ENCODE measurements at places on chromosomes 13 and 19. TPM values are rescaled to one million over a fixed set of nuclear protein-coding genes. Genes with fewer than 3 reads are reported as not detected.

TGFBR3L gene
- total RNA-seq = 1.2 TPM

HDGFL2 gene
- 87.6 TPM for total RNA-seq

PRR19 gene
- total RNA-seq = 2.0 TPM

KLK1 gene
- 0.40 TPM for total RNA-seq

WDR88 gene
- total RNA-seq = not detected

PGLYRP1 gene
- total RNA-seq = not detected

C13orf42 gene
- not detected for total RNA-seq

ZNF563 gene
- total RNA-seq = 5.0 TPM

SYT3 gene
- 0.77 TPM for total RNA-seq

TNFAIP8L1 gene
- 7.7 TPM for total RNA-seq

GDF15 gene
- 3.2 TPM for total RNA-seq

GNG8 gene
- total RNA-seq = 7.6 TPM

CLC gene
- total RNA-seq = not detected

ZNF556 gene
- total RNA-seq = 0.05 TPM

ADGRE2 gene
- 0.45 TPM for total RNA-seq

SOX1 gene
- not detected for total RNA-seq

C2CD4C gene
- total RNA-seq = 7.8 TPM

TYROBP gene
- total RNA-seq = not detected

DNA sequence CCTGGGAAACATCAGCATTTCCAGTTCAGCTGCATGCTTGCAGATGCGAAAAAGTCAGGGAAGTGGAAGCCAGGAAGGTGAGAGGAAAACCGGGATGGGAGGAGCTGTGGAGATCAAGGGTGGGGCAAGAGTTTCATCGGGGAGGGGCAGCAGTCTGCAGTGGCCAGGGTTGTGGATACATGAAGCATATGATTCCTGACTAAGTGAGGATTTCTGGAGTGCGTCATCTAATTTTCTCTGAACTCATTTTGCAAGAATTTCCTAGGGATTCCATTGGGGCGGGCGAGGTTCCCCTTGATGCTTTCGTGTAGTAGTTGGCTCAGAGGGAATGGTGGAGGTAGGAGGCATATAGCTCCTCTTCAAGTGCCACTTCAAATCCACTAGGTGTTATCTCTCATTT is 344.1 kb upstream of the TMTC4 start:
- DNase-seq = no peak

DNA sequence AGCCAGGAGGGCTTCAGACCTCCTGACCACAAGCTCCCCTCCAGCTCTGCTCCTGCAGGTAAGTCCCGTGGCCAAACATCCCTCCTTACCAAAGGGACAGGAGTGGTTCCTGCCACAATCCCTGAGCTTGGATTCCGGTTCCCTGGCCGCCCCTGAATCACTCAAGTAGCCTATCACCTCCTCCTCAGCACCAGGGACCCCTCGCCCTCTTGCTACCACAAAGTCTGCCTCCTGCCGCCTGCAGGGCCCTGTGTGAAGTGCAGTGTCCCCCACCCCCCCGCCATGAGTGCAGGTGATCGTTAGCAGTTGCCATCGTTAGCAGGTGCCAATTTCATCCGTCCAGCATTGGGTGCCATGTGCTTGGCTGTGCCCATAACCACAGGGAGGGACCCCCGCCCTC is 40.8 kb upstream of the RANBP3 start:
- no peak for DNase-seq

DNA sequence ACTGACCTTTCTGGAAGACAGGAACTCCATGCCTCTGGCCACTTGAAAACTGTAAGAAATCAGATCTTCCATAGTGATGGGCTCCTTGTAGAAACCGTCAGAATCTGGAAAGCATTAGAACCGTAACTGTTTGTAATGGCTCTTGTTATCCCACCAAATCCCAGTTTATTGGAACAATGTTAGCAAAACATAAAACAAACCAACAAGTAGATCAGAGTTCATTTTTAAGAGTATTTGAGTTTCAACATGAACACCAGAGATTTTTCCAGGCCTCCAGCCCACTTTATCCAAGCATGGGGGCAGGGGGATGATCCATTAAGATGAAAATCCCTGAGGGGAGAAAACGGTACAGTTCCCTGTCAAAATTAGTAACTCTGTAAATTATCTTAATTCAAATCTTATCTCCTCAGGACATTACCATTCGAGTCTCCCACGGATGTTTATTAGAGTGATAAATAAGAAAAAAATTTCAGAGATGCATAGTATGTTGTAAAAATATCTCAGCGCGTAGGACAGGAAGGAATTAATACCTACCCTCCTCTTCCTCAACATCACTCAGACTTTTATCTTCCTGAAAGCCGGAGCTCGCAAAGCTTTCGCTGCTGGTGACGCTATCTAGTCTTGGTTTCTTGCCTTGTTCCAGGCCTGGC is 172.5 kb downstream of the FLT1 start:
- DNase-seq = no peak

GRCh38 chr19:40721936-40722661 is 5.2 kb downstream of the ITPKC start:
- no peak for DNase-seq

DNA sequence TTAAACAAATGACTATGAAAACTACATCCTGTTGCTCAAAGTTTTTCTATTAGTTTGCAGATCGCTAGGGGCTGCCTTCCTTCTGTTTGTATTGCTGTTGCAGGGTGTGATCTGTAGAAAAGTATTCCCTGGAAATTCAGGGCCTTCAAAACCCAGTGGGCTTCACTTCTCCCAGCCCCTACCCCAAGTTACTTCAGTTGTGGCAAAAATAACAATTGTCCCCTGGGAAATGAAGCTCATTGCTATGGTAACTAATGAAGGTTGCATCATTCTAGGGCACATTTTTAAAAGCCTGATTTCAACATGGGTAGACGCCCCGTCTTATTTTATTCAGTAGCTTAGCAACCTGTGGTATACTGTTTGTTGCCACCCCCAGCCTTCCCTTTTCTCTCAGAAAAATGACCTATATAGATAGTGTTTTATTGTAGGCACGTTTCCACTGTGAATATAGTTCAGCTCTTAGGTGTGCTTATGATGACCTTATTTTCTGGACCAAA is 60.9 kb downstream of the WDFY2 start:
- DNase-seq = no peak

GRCh38 chr19:30556230-30556711 is 184.1 kb downstream of the ZNF536 start:
- no peak for DNase-seq

GRCh38 chr13:48559638-48560320 is 26.9 kb upstream of the RCBTB2 start:
- DNase-seq = no peak

- DNase-seq = no peak
These were observed 158.1 kb downstream of the KATNAL1 start for GRCh38 chr13:30149248-30149647.

DNA sequence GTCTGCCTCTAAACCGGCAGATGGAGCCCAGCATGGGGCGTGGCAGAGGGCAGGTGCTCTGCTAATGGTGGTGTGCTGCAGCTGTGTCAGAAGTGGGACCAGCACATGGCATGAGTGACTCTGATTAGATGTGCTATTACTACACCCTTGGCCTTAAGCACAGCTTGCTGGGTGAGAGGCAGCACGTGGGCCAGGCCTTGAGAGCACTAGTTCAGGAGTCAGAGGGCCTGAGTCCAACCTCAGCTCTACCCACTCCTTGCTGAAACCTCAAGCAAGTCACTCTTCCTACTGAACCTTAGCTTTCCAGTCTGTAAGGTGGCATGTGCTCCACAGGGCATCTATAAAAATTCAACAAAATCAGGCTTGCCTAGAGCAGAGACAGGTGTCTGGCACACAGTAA is 22.7 kb downstream of the AKT2 start:
- no peak for DNase-seq

- no peak for DNase-seq
These were observed 73.9 kb downstream of the TEX29 start for GRCh38 chr13:111394211-111394922.

DNA sequence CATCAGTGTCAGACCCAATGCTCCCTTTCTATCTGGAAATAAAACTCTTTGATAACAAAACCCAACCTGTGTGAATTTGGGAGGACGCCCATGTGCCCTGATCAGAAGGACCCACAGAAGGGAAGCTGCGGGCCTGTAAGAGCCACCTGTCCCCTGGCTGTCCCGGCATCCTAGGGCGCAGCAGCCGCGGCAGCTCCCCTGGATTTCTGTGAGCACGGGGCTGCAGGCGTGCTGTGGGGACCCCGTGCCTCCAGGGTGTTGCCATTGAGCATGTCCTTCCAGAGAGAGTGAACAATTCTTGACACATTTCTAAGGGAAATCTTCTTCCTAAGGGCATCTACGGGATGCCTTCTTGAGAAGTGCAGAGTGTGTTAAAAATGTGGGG is 60.0 kb downstream of the MCF2L start:
- DNase-seq = no peak

DNA sequence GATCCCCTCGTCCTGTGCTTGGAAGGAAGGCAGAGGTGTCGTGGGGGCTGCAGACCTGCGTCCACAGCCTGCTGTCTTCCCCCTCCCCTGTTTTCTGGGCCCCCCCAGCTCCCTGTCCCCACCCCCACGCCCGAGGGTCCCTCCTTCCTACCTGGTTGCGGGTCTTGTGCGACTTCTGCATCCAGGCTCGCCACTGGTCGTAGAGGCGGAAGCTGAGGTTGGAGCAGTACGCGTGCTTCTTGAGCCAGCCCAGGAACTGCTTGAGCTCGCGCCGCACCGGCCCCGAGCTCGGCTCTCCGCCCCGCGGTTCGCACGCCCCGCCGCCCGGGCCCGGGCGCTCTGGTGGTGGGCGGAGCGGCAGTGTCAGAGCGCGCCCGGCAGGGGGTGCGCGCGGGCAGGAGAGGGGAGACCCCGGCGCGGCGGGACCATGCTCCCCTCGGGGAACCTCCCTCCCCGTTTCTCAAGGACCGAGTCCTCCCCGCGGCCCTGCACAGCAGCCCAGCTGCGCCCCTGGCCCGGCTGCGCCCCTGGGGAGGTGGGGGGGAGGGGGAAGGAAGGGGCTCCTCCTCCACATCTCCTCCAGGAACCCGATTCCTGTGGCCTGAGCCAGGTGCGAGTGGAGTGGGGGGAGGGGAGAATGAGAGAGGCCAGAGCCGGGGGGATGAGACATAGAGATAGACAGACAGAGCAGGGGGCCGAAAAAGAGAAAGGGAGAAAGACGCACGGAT is 5.7 kb downstream of the REX1BD start:
- DNase-seq = peak; percentile 93

DNA sequence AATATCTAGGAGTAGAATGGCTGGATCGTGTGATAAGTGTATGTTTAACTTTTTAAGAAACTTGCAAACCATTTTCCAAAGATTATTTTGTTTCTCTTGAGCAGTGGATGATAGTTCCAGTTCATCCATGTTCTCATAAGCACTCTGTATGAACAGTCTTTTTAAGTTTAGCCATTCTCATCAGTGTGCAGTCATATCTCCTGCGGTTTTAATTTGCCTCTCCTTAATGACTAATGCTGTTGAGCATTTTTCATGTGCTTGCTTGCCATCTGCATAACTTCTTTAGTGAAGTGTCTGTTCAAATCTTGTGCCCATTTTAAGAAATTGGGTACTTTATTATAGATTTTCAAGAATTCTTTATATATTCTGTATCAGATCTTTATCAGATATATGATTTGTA is 58.6 kb downstream of the WASF3 start:
- no peak for DNase-seq

- peak; percentile 38 for DNase-seq
These were observed 8.9 kb downstream of the TSHZ3 start for GRCh38 chr19:31340042-31341025.

GRCh38 chr13:113358653-113359190 is 5.2 kb downstream of the GRTP1 start:
- DNase-seq = no peak

DNA sequence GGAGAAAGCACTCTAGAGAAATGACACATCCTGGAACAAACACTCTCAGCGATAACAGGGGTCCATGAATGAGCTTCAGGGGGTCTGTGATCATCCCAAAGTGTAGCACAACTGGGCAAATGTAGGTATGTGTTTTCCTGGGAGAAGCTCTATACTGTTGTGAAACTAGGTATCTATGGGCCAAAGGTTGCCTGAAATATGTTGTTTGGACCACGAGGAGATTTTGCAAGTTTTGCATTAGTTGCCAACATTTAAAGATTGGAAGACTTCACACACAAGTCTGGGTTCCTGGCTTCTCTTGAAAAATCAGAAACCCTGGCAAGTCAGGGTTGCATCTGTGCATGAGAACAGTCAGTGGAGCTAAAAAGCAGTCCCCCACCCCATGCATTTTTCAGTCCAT is 26.7 kb upstream of the POU2F2 start:
- no peak for DNase-seq

- peak; percentile 49 for DNase-seq
These were observed 23.1 kb upstream of the TNFRSF19 start for GRCh38 chr13:23547000-23547590.

- DNase-seq = no peak
These were observed 63.4 kb upstream of the DIAPH3 start for GRCh38 chr13:60227158-60227557.

DNA sequence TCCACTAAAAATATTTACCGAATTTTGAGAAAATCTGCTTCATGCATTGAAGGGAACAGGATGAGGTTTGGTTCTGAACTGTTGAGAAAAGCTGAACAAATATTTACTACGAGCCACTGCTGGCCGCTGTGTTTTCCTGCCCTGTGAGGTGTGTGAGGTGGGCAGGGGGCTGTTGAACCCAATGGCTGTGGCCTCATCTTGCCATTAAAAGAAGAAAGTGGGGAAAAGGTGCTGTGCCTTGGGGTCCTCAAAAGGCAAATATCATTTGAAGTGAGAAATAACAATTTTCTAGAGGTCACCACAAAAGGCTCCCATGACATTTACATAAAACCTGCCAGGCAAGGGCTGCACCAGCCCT is 44.7 kb downstream of the KLF2 start:
- no peak for DNase-seq

GRCh38 chr13:110644892-110645521 is 29.7 kb downstream of the NAXD start:
- DNase-seq = peak; percentile 51

GRCh38 chr13:19645000-19645399 is 11.5 kb downstream of the MPHOSPH8 start:
- no peak for DNase-seq

GRCh38 chr13:22090106-22090505 is 419.2 kb downstream of the FGF9 start:
- no peak for DNase-seq

DNA sequence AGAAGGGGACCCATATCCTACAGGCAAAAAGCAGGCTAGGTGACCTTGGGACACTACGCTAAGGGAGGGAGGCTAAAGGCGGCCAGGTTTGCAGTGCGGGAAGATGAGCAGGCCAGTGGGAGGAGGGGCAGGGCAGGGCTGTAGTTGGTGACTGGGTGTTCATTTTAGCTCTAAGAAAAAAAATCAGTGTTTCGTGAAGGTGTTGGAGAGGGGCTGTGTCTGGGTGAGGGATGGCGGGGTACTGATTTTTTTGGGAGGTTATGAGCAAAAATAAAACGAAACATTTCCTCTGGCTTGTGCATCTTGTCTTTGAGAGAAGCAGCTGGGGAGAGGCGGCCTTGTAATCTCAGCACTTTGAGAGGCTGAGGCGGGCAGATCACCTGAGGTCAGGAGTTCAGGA is 4.3 kb upstream of the NUP62 start:
- no peak for DNase-seq

DNA sequence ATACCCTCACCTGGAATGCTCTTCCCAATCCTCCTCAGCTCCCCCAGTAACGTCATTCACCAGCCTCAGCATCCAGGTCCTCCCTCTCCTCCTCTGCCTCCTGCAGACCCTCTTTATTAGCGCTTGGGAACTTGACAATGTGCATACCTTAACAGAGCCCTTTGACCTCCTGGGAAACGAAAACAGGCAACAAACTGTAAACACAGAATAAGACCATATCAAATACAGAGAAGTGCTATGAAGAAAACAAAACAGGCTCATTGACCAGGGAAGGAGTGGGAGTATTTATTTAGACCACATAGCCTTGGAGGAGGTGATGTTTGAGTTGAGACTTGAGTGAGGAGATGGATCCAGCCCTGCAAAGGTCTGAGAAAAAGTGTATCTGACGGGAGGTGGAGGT is 107.9 kb upstream of the SLC7A1 start:
- DNase-seq = no peak
